Activated B cell treated with CpG ODN at 0.5 μM for 24 hours (primary cell): ENCODE measurements at places on chromosomes 12 and 14.

- no peaks in the 10 kb centered on the region for H3K4me1 ChIP-seq
- H3K36me3 ChIP-seq: peaks cover 2% of the 10 kb centered on the region
- no peak overlapping the region for H3K4me3 ChIP-seq
- DNase-seq: no peak
- no peak overlapping the region for H3K27ac ChIP-seq
- H3K27me3 ChIP-seq: no peaks in the 10 kb centered on the region
Observed at GRCh38 chr12:95130096-95130495, 56.7 kb upstream of the NR2C1 start.

DNA sequence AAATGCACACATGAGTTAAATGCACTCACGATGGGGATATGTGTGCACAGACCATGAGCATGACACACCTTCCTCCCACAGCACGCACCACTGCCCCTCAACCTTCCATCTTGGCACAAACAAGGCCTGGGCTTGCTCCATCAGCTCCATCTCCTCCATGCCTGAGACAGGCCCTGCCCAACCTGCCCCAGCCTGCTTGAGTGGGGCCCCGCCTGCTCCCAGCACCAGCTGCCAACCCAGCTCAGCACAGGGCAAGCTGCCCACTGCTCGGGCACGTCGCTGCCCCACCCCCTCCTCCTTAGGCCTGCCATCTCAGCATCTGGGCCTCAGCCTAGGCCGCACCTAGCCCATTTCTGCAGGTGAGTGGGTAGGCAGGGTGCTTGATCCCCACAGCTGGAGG, 27.6 kb upstream of the KRT78 start:
- H3K36me3 ChIP-seq: no peaks in the 10 kb centered on the region
- peaks cover 11% of the 10 kb centered on the region for H3K27me3 ChIP-seq
- H3K4me1 ChIP-seq: peaks cover 16% of the 10 kb centered on the region
- no peak overlapping the region for H3K27ac ChIP-seq
- H3K4me3 ChIP-seq: no peak overlapping the region

DNA sequence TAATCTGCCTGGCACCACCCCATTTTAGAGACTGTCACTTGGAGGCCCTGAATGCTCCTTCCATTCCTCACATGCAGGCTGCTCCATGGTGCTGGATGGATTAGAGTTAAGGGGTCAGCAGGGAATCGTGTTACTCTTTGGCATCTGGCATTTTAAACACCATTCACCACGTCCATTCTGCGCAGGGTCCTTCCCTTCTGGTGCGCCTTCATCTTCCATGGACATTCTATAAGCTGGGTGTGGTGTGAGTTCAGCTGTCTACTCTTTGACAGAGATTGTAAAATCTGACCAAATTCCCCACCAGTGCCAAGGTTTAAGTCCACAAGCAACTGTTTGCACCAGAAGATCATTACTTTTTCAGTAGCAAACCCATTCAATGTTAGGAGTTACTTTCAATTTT, 47.8 kb downstream of the GIT2 start:
- peaks cover 85% of the 10 kb centered on the region for H3K36me3 ChIP-seq
- H3K27me3 ChIP-seq: no peaks in the 10 kb centered on the region
- DNase-seq: no peak
- peak overlapping the region; percentile 76 for H3K27ac ChIP-seq
- H3K4me3 ChIP-seq: no peak overlapping the region
- peaks cover 37% of the 10 kb centered on the region for H3K4me1 ChIP-seq

GRCh38 chr12:42481368-42481767, 108.2 kb downstream of the PRICKLE1 start:
- H3K4me3 ChIP-seq: peak overlapping the region; percentile 94
- peaks cover 62% of the 10 kb centered on the region for H3K4me1 ChIP-seq
- DNase-seq: no peak

GRCh38 chr14:91330856-91331255, 86.4 kb upstream of the GPR68 start:
- no peak for DNase-seq
- no peaks in the 10 kb centered on the region for H3K27me3 ChIP-seq
- peaks cover 92% of the 10 kb centered on the region for H3K36me3 ChIP-seq
- no peak overlapping the region for H3K4me3 ChIP-seq
- peak overlapping the region; percentile 68 for H3K27ac ChIP-seq
- H3K4me1 ChIP-seq: peaks cover 63% of the 10 kb centered on the region
